Activated T-cell treated with anti-CD3 and anti-CD28 coated beads for 24 hours (primary cell): ENCODE measurements at places on chromosomes 5 and 9.

DNA sequence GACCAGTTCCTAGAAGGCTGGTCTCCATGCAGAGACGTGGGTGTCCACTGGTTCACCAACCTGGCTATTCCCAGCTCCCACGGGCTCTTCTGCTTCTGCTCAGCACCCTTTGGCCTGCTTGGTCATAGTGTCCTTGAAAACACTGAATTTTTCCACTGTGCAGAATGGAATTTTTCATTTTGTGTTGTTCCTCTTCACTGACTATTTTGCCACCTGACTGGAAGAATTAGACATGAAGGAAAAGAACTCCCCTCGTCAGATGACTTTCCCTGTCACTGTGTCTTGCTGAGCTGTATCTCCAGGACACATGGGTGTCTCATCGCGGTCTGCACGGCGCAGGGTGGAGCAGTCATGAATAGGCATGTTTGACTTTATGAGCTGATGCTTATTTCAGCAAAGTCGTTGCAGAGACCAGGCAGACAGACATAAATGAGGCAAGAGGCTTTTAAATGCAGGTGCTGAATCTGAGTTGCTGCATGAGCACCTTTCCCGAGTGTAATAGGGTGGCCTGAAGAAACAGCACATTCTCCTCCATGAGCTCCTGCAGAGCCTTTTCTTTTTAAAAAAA, 50.2 kb upstream of the SEMA4D start:
- no peak for DNase-seq

DNA sequence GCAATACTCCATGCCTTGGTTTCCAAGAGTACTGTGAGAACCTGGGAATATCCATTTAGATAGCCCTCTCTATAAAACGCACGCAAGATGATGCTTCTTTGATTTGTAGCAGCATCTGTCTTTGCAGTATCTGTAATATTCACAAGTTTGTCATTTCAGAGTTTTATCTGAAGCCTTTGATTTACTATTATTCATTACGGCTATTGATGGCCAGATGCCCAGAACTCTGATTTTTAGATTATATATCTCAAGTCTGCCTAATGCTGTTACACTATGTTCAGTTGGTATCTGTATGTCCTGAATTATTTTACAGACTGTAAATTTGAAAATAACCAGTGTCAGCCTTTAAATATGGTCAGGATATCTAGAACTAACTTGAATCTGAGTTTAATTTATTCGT, 233.3 kb downstream of the FAM170A start:
- DNase-seq, result no peak

- no peak for DNase-seq
These were observed 98.7 kb downstream of the CCDC192 start for GRCh38 chr5:127801751-127802476.

DNA sequence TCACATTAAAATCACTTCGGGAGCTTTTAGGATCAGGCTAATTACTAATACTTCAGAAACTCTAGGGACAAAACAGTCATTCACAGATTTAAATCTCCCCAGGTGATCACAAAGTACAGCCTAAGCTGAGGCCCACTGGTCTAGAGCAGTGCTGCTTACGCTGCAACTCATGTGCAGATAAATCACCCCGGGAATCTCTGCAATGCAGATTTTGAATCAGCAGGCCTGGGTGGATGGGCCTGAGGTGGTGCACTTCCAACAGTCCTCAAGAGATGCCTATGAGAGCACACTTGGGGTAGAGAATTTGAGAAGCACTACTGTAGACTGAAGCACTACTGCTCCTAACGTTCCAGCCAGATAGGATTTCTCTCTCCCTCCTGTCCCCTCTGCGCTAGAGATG, 28.4 kb downstream of the CSF1R start:
- no peak for DNase-seq

DNA sequence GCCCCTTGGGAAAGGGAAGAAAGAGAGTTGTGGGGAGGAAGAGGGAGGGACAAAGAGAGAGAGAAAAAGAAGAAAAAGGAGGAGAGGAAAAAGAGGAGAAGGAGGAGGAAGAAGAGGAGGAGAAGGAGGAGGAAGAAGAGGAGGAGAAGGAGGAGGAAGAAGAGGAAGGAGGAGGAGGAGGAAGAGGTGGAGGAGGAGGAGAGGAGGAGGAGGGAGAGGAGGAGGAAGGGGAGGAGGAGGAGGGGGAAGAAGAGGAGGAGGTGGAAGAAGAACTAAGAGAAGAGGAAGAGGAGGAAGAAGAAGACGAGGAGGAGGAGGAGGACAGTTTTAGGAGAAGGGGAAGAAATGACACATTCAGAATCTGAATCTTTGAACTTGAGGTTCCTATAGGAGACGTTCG, 7.4 kb downstream of the SLC36A2 start:
- DNase-seq, result no peak

DNA sequence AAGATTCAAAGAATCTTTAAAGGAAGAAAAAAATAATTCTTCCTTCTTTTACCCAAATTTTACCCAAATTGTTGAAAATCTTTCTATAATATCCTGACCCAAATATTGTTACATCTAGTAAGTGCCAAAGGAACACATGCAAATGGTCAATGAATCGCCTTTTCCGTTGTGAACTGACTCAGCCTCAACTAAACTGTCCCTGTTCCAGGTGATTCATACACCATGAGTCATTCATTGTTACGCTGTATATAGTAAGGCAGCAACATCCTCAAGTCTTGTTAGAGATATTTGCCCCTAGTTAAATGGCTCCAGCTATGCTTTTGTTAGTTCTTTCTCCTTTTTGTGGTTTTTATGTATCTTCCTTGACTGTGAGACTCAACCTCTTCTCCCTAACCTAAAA, 9.7 kb downstream of the PTGER4 start:
- DNase-seq, result peak; percentile 42

- DNase-seq, result no peak
These were observed 207.2 kb upstream of the DAB2 start for GRCh38 chr5:39631958-39632357.

- no peak for DNase-seq
These were observed 708.0 kb upstream of the GRAMD2B start for GRCh38 chr5:125715216-125715615.

DNA sequence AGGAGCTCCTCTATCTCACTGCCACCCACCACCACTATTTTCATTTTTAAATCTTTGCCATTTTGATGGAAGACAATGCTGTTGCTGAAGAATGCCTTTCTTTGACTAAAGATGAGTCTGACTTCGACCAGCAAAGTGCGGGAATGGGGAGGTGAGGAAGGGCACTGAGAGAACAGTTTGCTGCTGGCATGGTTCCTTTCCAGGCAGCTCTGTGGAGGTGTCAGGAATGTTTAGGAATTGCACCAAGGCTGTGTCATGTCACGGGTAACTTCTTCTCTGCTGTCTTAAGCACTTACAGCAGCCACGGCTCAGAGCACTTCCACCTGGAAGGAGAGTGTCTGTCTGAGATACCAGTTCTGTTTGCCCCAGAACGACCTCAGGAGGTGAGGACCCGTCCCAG, 41.4 kb upstream of the SHB start:
- DNase-seq, result no peak

DNA sequence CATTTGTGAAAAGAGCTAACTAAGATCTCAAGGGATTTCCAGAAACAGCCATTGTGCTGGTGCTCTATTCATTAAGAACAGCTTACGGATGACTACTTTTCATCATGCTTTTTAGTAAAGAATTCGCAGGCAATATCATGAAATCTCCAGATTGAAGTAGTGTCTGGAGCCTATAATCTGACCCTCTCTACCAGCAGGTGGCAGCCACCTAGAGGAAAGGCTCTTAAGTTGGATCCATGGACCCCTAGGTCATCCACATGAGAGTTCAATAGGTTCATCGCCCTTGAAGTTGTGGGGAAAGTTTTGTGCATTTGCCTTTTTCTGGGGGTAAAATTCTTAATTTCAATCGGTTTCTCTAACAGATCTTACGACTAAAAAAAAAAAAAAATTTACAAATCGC, 82.3 kb downstream of the SLC1A3 start:
- DNase-seq, result no peak

DNA sequence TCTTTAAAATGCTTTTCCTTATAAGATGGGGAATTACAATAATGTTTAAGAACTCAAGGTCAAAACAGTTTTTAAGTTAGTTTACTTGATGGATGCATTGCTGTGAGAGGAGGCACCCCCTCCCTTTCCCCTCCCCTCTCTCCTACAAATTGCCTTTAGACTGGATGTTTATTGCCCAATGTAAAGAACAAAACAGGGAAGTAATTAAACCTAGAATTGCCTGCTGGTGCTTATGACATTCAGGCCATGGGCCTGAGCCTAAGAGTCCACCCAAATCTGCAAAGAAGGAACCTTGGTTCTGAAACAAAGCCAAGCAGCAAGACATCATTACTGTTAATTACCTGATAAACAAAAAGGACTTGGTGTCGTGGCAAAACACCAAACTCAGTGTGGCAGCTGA, 630.3 kb downstream of the ISL1 start:
- DNase-seq, result no peak

- no peak for DNase-seq
These were observed 1.4 kb downstream of the ERGIC1 start for GRCh38 chr5:172835290-172835993.
